ENCODE measurements at places on chromosomes 7 and 10.

GRCh38 chr7:82926477-82926876 lies 236.2 kb downstream of the PCLO start:
- no peaks in the 10 kb centered on the region for H3K4me1 ChIP-seq
- no peak for DNase-seq
- no peaks in the 10 kb centered on the region for H3K36me3 ChIP-seq
- no peak overlapping the region for H3K4me3 ChIP-seq
- H3K27ac ChIP-seq = no peak overlapping the region
- H3K27me3 ChIP-seq = no peaks in the 10 kb centered on the region

- H3K27me3 ChIP-seq = peaks cover 14% of the 10 kb centered on the region
- H3K36me3 ChIP-seq = no peaks in the 10 kb centered on the region
- peak; percentile 90 for DNase-seq
Measured at GRCh38 chr7:105876091-105876963, at the start of gene ATXN7L1. Gene ATXN7L1 (minus strand): TSS chr7:105876599. CDS start chr7:105876558, 41 bp downstream.

GRCh38 chr7:25857376-25858067 lies 294.5 kb upstream of the NFE2L3 start:
- peak overlapping the region; percentile 66 for H3K4me3 ChIP-seq
- H3K4me1 ChIP-seq = peaks cover 7% of the 10 kb centered on the region
- H3K27ac ChIP-seq = no peak overlapping the region

DNA sequence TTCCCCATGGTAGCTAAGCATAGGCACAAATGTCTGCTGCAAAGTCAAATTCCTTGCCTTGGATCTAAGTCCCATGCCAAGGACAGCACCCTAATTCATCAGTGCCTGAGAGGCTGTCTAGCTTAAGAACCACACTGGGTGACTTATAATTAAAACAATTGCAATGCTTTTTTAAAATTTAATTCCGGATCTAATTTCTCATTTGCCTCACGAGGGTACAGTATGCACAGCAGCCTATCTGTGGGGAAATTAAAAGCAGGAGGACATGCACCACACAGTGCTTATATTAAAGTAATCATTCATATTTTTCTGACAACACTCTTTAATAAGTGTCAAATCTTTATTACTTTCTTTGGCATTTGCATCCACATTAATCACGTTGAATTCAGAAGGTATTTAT lies 378.8 kb downstream of the GPAM start:
- no peaks in the 10 kb centered on the region for H3K36me3 ChIP-seq
- no peaks in the 10 kb centered on the region for H3K4me1 ChIP-seq
- no peak for DNase-seq
- no peak overlapping the region for H3K27ac ChIP-seq
